ENCODE measurements at places on chromosomes 6 and 20.

- DNase-seq, result no peak
Observed at GRCh38 chr6:152598901-152599537, 38.1 kb downstream of the SYNE1 start.

DNA sequence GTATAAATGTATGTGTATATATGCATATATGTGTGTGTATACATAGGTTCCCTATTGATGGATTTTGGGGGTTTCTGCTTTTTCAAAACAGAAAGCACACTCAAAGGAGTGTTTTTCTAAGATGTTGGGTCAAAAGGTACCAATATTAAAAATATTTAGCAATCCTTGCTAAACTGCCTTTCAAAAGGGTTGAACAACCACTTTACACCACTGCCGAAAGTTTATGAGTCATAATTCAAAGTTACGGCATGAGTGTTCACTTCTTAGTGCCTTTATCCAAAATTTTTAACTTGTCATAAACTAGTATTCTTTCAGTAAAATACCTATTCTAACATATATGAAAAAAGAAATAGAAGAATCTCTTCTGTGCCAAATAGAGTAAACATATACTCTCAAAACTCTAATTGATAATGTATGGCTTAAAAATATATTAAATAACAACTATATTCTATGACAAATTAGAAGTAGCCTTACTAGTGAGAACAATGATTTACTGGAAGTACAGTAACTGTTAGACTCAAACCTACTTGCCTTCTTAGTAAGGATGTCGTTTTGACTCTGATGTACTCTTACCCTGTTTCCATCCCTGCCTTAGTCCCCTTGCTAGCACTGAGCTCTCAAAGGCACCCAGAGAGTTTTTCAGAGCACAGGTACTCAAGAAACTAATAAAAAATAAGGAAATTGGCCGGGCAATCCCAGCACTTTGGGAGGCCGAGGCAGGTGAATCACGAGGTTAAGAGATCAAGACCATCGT is 136.1 kb downstream of the INSM1 start:
- DNase-seq, result no peak

GRCh38 chr6:146898069-146898887 is 299.5 kb downstream of the ADGB start:
- no peak for DNase-seq

GRCh38 chr6:30806581-30807183 is 62.3 kb upstream of the IER3 start:
- DNase-seq, result no peak

DNA sequence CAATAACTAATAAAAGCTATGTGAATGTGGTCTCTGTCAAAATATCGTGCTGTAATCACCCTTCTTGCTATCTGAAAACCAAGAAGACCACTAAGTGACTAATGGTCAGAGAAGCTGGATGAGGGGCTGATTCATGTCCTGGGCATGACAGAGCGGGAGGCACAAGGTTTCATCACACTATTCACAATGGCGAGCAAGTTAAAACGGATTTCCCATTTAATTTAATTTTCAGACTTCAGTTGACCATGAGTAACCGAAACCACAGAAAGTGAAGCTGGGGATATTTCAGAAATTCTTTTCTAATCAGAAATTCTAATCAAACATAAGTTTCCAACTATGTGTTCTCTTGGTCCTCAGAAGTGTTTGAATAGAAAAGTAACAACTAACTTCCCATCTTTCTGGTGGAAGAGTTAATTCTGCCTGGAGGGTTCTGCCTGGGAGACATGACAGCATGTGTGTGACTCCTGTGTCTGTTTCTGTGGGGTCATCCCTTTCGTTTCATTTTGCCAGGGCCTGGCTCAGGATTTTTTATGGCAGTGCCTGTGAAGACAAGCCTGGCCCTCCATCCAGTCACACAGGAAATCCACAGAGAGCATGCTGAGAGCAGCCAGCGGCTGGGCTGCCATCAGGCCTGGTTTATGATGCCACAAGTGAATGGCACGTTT is 98.9 kb downstream of the FAM120B start:
- DNase-seq, result no peak

- DNase-seq, result no peak
Observed at GRCh38 chr6:130041594-130041993, 23.2 kb downstream of the L3MBTL3 start.

DNA sequence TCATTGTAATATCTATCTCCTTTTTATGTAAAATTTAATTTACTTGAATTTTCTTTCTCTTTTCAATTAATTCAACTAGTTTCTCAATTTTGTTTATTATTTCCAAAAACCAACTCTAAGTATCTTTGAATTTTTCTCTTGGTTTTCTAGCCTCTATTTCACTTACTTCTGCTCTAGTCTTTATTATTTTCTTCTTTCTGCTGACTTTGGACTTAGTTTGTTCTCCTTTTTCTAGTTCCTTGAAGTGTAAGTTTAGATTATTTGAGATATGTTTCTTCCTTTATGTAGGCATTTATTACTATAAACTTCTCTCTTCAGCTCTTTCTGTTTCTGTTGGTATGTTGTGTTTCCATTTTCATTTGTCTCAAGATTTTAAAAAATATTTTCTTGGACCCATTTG is 70.8 kb downstream of the TNFAIP3 start:
- DNase-seq, result no peak

DNA sequence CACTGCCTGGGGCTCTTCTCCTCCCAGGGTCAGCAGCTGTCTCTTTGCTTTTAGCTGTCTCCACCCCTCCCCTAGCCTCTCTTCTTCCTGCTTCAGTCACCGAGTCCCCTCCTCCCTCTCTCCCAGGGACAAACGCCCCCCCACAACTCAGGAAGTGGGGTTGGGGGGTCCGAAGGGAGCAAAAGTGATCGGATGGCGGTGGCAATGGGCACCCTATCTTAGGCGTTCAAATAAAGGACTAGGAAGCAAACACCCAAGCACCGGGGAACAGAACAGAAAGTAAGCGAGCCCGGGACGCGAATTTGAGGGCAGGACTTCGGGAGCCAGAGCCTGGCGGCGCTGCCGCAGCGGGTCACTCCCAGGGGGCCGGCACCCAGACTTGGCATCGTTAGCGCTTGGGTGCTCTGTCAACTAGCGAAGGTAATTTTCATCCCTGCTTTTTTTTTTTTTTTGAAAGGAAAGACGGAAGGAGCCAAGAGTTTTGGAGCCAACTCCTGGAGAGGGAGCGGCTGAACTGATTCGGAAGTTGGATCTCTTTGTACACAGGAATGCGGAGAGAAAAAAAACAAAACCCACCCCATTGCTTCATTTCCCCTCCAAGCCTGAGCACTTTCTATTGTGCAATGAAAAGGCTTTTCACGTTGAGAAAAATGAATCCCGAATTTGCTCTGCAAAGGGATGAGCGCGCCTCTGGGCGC is 815 bp upstream of the ITPR3 start:
- DNase-seq, result peak; percentile 21

- DNase-seq, result no peak
Observed at GRCh38 chr20:39876976-39877635, 811.9 kb downstream of the MAFB start.

DNA sequence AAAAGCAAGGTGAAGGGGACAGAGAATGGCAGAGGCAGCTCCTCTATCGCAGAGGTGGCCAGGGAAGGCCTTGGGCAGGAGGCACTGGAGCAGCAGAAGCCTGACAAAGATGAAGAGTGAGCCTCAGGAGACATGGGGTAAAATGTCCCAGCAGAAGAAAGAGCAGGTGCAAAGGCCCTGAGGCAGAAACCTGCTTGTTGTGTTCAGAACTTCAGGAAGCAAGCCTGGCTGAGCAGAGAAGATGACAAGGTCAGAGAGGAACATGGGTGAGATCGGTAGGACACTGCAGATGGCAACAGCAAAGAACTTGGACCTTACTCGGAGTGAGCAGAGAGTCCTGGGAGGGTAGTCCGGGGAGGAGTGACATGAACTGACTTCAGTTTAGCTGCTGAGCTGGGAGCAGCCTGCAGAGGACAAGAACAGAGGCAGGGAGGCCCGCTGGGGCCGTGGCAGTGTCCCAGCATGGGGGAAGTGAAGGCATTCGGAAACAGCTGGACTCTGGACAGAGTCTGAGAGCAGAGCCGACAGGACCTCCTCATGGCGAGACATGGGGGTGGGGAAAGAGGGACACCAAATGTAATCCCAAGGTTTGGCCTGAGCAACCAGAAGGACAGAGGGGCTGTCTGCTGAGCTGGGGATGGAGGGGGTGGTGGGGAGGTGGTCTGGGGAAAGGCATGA is 106.3 kb downstream of the PREX1 start:
- DNase-seq, result no peak

DNA sequence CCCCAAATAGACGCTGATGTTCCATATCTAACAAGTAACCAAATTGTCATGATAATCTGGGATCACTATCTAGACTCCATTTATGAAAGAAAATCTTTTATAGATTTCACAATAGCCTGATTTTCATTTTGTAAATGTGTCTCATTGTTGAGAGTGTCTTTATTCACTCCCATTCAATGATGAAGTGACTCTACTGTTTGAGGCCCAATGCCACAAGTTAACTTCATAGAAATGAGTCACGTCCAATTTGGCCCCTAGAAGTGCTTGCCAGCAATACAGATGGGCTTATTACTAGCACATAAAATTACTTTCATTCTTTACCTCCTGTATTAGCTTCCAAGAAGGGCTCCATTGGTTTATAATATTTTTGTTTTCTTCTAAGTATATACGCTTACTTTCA is 6.3 kb downstream of the IPCEF1 start:
- DNase-seq, result no peak

DNA sequence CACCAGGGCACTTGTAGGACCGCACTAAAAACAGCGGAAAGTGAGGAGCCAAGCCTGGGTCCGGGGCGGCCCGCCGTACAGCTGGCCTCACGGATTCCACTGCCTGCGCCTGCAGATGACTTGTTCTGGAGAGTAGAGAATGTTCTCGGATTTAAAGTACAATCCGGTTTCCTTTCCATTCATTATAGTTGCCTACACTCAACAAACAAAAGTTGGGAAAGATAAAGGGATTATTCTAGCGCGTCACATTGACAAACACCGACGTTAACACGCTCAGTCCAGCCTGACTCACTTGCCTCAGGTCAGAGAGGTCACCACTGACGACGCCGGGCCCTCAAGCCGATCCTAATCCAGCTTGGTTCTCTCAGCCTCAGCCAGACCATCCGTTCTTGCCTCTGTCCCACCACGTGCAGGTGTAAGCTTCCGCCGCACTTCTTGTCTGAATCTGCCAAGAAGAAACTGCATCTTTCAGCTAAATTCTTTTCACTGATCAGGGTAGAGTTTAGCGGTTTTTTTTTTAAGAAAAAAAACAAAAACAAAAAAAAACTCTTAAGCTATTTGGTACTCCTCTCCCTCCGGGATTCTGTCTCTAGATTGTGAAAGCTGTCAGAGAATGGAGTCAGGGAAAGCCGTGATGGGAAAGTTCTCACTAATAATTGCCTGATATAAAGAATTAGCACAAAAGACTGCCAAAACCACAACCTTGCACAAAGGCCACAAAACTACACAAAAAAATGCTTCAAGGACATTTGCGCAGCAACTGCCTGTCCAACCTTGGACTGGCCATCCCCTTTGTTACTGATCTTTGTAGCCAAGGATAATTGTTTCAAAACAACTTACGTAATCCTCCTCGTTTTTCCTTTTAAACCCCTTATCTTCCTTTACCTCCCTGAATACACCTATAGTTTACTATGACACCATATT is 1.1 kb upstream of the PHF10 start:
- DNase-seq, result no peak

GRCh38 chr20:63692436-63693082 is 3.9 kb upstream of the TNFRSF6B start:
- no peak for DNase-seq
